ENCODE measurements at places on chromosomes 4 and X. TPM values are rescaled to one million over a fixed set of nuclear protein-coding genes. Genes with fewer than 3 reads are reported as not detected.

- DNase-seq: peak; percentile 69
Measured at GRCh38 chr4:43331226-43332051, 438.9 kb downstream of the GRXCR1 start.

- no peak for DNase-seq
Measured at GRCh38 chr4:2333916-2334644, 72.2 kb upstream of the MXD4 start.

DNA sequence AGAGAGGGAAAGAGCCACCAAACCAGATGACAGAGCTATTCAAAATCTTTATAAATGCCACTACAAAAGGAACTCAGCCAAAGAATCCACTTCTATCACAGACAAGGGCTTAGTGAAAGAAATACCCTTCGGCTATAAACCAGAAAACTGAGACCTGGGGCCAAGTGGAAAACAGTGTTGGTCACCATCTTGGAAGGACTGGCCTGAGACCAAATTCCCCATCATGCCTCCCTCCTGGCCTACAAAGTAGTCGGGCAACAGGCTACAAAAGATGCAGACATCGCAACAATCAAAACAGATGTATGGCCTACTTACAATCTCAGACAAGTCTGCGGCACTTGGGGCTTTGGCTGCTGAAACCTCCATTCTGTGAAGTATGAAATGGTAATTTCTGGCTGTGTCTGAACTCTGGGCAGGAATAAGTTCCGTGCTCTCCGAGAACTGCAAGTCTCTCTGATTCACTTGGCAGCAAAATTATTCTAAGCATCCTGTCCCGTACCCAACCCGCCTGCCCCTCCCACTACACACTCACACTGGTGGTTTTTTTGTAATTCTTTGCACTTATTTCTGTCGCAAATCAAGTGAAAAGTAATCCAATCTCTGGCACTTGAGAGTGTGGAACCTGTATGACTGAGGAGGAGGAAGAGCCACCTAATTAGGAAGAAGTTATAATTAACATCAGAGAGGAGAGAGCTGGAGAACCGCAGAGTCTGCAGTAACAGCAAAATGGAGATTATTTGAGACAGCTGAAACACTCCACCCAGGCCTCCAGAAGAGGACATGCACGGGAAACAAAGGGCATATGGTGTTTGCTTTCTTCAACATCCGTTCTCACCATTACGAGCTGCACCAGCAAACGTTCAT lies 87.8 kb downstream of the SH3KBP1 start:
- DNase-seq: peak; percentile 31

- no peak for DNase-seq
Measured at GRCh38 chrX:9903146-9903545, 64.0 kb upstream of the CLDN34 start.

GRCh38 chr4:46852800-46853199 lies 56.2 kb downstream of the COX7B2 start:
- DNase-seq: no peak

ASB12 gene
- not detected for total RNA-seq
